Left kidney (tissue), 8 donors: ENCODE measurements at places on chromosomes 13 and 19. TPM values are rescaled to one million over a fixed set of nuclear protein-coding genes. Genes with fewer than 3 reads are reported as not detected.

The S1PR4 gene
- 0.12 TPM for polyA plus RNA-seq

DNA sequence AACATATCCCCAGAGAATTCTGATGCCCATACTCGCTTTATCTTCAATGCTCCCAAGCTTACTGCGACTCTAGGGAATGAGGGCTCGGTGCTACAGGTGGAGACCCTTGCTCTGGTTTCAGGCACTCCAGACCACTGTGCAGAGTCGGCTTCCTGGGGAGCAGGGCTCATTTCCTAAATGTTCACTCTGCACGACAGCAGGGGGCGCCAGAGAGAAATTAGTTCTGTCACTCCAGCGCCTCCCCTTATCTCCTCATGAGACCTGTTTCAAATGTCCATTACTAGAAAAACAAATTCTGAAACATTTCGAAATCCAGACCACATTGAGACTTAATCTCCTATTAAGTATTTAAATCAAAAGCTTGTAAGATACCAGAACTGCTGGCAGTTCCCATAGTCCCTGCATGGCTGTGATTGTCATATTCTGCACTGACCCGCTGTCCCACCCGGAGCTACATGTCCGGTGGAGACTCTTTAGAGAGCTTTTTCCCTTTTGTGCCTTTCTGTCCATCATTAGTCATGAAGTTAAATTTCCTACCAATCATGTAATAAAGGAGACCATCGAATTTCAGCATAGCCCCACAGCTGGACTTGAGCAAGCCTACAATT lies 22.4 kb downstream of the EPSTI1 start:
- DNase-seq = peak; percentile 79

GRCh38 chr19:6023085-6023682 lies 45.2 kb upstream of the RANBP3 start:
- no peak for DNase-seq

DNA sequence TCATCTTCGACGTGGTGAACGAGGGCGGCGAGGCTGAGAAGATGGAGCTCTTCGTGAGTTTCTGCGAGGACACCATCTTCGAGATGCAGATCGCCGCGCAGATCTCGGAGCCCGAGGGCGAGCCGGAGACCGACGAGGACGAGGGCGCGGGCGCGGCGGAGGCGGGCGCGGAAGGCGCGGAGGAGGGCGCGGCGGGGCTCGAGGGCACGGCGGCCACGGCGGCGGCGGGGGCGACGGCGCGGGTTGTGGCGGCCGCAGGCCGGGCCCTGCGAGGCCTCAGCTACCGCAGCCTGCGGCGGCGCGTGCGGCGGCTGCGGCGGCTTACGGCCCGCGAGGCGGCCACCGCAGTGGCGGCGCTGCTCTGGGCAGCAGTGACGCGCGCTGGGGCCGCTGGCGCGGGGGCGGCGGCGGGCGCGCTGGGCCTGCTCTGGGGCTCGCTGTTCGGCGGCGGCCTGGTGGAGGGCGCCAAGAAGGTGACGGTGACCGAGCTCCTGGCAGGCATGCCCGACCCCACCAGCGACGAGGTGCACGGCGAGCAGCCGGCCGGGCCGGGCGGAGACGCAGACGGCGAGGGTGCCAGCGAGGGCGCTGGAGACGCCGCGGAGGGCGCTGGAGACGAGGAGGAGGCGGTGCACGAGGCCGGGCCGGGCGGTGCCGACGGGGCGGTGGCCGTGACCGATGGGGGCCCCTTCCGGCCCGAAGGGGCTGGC lies 52.6 kb downstream of the MAP4K1 start:
- no peak for DNase-seq

DNA sequence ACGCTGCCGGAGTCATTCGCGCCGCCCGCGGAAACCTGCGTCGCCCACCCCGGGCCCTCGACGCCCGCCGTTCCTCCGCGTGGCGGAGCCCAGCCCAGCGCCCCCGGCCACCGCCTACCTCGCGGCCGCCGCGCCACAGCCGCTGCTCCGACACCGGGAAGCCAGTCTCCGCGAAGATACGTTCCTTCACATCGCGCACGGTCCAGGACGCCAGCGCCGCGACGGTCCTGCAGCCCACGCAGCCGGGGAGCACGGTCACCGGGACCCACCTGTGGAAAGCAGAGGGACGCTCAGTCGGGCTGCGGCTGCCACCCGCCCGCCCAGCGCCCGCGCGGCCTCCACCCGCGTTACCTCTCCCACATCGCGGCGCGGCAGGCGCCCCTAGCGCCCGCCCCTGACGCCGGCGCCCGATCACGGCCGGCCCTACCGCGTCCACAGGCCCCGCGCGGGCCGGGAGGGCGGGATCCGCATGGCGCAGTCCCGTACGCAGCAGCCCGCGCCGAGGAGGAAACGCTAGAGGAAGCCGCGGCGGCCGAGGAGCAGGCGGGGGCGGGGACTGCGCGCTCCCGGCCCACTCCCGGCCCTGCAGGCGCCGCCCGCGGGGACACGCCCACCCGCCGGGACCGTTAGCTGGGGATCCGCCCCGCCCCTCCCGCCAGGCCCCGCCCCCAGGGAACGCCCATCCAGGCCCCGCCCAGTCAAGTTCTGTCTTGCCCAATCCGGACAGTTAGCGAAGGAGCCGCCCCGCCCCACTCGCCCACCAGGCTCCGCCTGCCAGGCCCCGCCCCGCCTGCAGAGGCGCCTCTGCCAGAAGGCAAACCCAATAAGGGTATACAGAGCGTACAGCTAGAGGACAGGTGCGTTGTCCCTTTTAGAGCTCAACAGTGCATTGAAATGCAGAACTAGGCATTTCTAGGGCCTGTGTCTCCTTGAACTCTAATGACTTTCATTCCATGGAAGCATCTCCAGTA lies 58.2 kb downstream of the SACS start:
- peak; percentile 92 for DNase-seq

DNA sequence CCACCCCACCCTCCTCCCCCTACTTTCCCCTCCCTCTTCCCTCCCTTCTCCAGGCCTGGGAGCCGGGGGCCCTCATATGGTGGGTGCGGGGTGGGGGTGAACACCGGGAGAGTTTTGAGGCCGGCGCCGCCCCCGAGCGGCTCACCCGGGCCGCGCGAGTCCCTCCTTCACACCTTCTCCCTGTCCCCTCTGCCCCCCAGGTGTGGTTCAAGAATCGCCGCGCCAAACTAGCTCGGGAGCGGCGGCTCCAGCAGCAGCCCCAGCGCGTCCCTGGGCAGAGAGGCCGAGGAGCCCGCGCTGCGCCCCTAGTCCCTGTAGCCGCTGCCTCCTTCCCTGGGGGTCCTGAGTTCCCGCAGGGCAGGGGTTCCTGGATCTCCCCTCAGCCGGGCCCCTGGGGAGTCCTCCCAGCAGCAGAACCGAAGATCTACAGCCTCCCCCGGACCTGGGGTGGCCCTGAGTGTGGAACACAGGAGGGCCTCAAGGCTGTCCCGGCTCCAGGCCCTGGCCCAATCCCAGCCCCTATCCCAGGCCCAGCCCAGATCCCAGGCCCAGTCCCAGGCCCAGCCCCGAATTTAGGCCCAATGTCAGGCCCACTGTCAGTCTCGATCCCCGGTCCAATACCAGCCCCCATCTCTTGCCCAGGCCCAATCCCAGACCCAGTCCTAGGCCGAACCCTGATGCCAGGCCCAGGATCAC lies 1.7 kb downstream of the TPRX2 start:
- DNase-seq = no peak

The ICAM1 gene
- 4.7 TPM for polyA plus RNA-seq

DNA sequence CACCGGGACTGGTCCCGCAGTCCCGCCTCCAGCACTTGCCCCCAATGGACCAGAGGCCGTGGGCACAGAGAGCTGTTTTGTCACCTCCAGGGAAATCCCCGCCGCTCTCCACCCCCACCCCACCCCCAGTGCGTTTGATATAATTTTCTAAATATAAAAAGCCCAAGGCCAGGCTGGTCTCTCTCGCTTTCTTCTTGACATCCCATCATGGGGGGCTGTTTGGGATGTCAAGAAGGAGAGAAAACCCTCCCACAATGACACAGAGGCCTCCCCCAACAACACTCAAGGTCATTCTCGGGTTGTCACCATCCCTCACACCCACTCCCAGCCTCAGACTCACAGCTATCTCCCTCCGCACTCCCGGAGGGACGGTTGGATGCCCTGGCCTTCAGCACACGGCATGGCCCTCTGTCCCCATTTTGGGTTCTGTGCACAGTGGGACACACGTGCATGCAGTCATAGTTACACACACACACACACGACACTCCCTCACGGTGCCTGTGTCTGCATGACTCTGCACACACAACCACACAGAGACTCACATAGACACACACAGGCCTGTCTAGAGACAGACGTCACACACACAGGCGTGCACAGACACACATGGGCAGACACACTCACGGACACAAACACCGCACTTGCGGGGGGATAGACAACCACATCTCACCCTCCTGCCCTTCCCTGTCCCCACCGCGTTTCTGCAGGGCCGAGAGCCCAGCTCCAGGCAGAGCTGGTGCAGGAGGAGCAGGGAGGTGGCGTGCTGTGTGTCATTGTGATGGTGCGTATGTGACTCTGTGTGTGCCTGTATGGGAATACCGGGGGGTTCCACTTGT lies 4.8 kb upstream of the NFIC start:
- no peak for DNase-seq

DNA sequence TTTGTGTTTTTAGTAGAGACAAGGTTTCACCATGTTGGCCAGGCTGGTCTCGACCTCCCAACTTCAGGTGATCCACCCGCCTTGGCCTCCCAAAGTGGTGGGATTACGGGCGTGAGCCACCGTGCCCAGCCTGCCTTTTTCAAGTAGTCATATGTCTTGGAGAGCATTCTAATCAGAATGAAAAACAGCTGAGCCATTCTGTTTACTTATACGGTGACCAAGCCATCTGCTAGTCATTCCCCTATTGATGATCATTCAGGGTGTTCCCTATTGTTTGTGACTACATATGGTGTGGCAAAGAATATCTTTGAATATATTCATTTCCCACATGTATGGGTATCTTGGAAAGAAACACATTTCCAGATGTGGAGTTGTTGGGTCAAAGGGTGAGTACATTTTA lies 17.2 kb downstream of the BLOC1S3 start:
- no peak for DNase-seq

GRCh38 chr13:78660495-78660857 lies 1.5 kb upstream of the OBI1 start:
- no peak for DNase-seq

- no peak for DNase-seq
Measured at GRCh38 chr19:19119325-19120237, 18.7 kb downstream of the TMEM161A start.

GRCh38 chr13:43876366-43876765 lies 3.2 kb downstream of the CCDC122 start:
- no peak for DNase-seq

The DIRAS1 gene
- polyA plus RNA-seq = 3.6 TPM

DNA sequence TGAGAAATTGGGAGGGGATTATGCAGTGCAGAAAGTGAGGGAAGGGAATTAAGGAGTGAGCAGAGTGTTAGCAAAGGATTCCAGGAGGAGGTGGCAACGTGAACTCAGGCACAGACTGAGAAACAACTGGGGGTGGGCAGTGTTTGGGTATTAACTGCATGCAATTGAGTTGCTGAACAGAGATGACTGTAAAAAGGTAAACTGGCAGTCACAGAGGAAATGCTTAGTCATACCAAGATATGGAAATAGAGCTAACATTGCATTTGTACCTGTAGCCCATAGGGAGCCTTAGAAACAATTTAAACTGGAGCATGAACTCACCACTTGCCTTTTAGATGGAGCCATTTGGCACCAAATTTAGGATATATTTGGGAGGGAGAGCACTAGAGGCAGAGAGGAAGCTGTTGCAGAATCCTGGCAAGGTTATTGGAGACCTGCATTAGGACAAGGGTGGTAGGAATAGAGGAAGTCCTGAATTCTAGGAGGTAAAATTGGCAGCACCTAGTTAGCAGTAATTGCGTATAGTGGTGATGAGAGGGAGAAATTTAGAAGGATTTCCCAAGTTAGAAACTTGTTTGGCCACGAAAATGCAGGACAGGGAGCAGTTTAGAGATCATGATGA lies 100.6 kb upstream of the FRY start:
- no peak for DNase-seq

The FOXO1 gene
- polyA plus RNA-seq = 15.4 TPM

The PRMT1 gene
- 202 TPM for polyA plus RNA-seq

- DNase-seq = peak; percentile 90
Measured at GRCh38 chr13:98484289-98485219, 92.4 kb downstream of the STK24 start.

GRCh38 chr13:31686670-31687425 lies 52.5 kb upstream of the RXFP2 start:
- DNase-seq = no peak

- DNase-seq = no peak
Measured at GRCh38 chr19:50668416-50668815, 19.2 kb downstream of the C19orf81 start.

DNA sequence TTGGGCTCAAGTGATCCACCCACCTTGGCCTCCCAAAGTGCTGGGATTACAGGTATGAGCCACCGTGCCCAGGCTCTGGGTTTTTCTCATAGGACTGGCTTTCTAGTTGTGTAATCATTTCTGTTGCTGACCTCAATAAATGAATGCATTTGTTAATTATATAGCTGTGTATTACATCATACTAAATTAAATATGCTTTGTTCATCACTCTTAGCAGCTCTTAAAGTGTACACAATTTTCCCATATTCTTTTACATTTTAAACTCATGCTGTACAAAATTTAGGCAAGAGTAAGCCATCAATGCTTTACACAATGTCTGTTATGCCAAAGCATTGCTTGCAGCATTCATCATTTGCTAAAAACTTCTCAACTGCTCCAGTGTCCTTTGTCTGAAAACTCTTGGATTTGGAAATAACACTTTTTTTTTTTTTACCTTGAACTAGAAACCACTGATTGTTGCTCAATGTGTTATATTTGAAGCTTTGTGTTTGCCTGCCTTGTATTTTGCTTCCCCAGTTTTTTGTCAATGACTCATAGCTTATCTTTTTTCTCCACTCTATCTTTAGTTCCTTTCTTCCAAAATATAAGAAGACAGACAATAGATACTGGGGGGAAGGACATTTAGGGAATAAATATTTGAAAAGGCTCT lies 31.4 kb downstream of the CCDC122 start:
- DNase-seq = no peak

The RBM26 gene
- 104 TPM for polyA plus RNA-seq

- no peak for DNase-seq
Measured at GRCh38 chr19:34353546-34353945, 11.4 kb upstream of the GPI start.

DNA sequence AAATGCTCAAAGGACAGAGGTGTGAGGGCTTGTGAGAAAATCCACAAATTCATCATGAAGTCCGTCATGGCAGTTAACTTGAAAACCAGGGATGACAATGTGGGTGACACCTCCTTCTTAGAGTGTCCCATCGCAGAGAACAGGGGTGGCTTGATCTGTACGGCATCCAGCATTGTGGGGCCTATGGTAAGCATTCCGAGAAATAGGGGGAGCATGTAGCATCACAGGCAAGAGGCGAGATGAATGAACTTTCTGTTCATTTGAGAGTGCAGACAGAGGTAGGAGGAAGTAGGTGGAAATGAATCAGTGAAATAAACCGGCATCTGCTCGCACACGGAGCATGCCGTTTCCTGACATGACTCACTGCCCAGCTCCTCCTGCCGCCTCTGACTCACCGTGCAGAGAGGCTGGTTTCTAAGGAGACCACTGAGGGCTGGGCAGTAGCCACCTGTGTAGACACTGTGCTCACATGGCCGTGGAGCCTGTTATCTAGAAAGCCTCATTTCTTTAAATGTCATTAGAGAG lies 339.0 kb downstream of the RFC3 start:
- no peak for DNase-seq

The ZNF382 gene
- 10.9 TPM for polyA plus RNA-seq
